ENCODE measurements at places on chromosomes 7 and 10.

DNA sequence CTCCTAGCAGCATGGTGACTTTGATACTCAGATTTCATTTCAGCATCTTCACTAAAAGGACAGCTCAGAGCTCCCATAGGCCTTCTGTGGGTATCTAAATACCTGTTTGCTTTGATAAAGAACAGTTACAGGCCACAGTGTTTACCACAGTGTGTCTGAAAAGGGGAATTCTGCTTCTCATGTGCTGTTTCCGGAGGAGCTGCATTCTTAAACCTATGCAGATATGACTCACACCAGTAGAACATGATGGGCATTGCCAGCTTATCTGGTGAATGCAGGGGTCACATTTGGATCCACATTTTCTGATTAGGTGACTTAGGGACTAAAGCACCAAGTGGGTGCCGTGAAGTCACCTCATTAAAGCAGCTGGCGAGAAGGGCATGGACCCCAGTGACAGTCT lies 52.6 kb downstream of the TRRAP start:
- peak; percentile 4 for DNase-seq

DNA sequence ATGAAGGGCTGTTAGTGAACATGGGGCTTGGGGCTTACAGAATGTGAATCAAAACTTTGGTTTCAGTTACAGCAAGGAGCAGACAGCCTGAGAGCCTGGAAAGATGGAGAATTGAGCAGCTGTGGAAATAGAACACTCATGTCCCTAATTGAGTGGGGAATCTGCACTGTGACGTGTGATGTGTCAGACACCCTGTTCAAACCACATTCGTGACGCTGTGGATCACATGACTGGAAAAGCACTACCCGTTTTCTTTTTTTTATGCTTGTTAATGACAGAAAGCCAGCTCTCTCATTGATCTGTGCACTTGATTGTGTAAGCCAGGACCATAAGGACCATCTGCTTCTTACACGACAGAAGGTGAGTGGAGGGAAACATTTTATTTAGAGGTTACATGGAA lies 15.1 kb upstream of the TBX20 start:
- DNase-seq = no peak

- DNase-seq = peak; percentile 56
Observed at GRCh38 chr10:72083790-72084459, 4.4 kb downstream of the SPOCK2 start.

- DNase-seq = no peak
Observed at GRCh38 chr7:3201306-3201705, 99.7 kb upstream of the SDK1 start.

GRCh38 chr7:12722636-12723605 lies 35.5 kb downstream of the ARL4A start:
- no peak for DNase-seq

DNA sequence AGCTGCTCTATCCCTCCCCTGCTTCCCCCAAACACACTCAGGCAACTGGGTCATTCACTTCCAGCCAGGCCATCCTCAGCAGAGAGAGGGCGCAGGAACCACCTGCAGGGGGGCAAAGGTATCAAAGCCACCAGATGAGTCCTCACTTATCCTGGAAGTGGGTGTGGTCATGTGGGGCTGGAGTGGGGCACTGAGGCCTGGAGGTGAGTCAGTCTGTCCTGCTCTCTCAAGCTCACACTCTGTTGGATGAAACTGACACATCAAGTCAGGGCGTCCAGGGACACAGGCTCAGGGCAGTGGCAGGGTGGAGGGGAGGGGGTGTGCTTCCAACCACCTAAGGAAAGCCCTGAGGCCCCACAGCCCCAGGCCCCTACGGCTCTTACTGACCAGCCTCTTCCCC lies 8.0 kb upstream of the ELFN1 start:
- DNase-seq = no peak

DNA sequence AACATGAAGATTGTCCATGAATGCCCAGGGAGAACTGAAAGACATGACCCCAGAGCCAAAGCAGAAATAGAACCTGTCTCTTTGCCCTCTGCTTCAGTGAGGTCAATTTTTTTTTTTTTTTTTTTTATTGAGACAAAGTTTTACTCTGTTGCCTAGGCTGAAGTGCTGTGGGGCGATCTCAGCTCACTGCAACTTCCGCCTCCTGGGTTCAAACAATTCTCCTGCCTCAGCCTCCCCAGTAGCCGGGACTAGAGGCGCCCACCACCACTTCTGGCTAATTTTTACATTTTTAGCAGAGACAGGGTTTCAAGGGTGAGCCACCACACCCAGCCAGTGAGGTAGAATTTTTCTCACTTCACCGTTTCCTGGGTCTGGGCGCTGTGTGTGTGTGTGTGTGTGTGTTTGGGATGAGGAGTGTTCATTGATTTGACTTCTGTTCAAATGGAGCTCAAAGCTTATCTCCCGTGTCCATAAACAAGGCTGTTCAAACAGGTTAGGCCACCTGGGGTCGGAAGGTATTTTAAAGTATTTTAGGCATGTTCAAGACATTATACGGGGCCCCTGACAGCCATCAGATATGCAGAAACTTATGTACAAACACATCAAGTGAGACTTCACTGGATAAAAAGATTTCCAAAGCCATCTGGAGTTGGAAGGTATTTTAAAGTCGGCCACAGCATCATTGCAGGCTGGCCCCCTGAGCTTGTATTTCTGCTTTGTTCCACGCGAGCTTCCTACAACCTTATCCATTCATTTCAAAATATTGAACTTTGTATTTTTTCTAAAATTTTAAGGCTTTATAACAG lies 93.8 kb downstream of the MAP3K8 start:
- no peak for DNase-seq

- DNase-seq = no peak
Observed at GRCh38 chr7:75905785-75906604, 9.0 kb upstream of the POR start.

DNA sequence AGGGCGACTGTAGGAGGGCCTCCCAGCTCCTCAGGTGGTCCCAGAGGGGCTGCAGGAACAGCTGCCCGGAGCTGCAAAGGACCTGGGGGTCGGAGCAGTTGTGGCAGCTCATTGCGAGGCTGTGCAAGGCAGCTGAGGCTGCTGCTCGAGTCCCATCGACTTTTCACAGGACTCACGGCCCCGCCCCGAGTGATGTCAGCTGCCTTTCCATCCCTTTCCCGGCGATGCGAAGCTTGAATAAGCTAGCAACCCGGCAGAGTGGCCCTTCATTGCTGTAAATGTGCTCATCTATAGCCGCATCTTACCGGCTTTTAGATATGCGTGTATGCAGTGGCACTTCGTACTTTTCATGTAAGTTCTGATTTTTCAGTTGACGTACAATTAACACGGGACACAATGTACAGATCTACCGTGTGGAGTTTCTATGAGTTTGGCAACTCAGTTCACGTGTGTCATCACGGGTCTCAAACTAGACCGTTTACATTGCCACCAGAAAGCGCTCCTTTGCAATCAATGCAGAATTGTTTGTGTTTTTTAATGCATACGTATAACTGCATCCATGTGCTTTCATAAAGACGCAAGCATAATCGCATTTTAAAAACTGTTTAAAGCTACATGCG lies at the start of gene CH25H:
Gene CH25H (minus strand): TSS at position 137 of the 620 bp plus-strand sequence. CDS start 25 bp downstream, at position 112.
- peak; percentile 35 for DNase-seq

DNA sequence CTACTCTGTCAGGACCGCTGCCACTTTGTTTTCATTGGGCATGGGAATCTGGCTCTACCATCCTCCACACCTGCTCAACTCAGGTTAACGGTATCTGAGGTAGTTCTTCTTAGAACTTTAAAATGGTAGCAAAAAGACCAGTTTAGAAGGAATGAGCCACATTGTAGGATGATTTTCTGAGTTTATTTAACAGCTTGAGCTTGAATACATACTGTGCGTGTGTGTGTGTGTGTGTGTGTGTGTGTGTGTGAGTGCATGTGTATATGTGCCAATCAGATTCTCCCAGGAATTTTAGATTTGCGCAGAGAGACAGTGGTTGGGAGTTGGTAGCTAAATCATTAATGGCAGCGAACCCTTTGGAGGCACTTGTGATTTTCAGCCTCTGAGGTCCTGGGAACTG lies 81.4 kb downstream of the SPAG6 start:
- DNase-seq = no peak

DNA sequence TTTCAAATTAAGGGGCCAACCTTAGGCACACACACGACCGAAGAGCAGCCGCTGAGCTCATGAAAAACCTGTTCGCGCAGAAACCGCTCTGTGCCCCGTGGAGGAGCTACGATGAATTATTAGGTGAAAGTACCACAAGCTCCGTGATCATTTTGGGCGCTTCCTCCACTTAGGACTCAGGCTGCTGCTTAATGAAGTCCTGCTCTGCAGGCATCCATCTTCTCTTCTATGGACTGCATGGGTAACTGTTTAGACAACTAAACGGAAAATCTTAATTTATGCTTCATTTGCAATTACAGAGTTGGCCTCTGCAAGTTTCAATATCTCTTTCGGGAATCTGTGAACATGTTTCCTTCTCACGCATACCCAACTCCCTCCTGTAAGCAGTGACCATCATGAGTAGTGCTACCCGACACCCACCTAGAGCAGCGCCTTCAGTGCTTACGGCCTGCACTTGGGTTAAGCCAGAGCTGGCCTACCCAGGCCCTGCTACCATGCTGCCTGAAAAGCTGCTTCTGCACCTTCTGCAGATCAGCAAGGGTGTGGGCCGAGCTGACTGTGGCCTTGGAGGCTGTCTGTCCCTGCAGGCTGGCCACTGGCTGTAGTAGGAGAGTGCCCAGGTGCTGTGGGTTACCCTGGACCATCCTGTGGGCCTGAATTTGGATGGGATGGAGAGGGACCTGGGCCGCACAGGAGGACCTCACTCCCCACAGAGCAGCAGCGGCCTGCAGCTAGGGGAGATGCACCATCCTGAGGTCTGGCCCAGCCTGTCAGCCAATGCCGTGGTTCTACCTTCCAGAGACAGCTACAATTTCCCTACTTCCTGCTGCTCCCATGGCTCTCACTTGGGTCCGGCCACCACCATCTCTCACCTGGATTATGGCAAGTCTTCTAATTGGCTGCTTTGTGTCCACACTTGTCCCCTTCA lies 36.0 kb downstream of the GNA12 start:
- no peak for DNase-seq

DNA sequence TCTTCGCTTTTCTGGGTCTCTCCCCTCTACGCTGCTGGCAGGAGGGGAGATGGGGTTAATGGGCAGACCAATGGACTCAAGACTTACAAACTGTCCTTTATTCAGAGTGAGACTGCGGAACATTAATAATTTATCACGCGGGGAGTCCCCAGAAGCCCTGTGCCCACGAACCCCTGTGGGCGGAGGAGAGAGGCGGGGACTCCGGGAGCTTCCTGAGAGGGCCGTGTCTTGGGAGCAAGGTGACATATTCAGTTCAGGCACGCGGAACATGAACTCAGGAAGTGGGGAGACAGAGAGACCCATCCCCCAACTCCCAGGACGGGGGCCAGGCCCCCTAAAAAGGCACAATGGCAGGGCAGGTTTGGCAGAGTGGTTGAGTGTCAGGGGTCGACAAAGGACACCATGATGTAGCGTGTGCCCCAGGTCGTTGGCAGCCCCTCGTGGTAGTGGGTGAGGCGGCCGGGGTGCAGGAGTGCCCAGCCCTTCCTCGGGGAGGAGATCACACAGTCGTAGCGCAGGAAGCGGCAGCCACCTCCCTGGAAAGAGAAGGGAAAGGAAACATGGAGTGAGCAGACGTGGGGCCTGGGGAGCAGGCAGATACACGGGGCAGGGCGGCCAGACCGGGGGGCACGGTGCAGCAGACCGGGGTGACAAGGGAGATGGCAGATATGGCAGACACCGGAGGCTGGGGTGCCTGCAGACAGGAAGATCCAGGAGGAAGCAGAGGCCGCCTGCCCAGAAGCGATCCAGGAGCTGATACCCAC lies 5.2 kb upstream of the MOGAT3 start:
- no peak for DNase-seq

- DNase-seq = no peak
Observed at GRCh38 chr10:26516540-26517101, 78.5 kb downstream of the APBB1IP start.

DNA sequence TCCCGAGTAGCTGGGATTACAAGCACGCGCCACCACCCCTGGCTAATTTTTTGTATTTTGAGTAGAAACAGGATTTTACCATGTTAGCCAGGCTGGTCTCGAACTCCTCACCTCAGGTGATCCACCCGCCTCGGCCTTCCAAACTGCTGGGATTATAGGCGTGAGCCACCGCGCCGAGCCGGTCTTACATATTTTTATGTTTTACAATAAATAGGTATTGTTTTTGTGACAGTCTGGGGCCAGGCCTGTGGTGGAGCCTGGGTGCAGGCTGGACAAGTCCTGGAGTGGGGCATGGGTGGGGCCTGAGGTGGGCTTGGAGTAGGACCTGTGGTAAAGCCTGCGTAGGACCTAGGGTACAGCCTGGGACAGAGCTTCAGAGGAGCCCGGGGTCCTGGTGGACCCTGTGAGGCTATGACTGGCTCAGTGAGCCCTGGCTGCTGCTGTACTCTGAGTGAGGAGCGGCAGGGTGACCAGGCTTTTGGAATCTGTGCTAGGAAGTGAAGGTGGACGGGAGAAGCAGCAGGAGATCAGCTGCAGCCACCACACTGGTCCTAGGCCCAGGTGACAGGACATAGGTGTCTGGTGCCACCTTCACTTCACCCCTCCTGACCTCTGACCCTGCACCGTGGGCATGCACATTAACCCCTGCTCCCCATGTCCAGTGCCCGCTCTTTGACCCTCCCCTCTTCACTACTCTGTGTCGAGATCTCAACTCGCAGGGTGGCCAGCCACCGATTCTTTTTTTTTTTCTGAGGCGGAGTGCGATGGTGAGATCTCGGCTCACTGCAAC lies 9.6 kb upstream of the ZMIZ2 start:
- no peak for DNase-seq

DNA sequence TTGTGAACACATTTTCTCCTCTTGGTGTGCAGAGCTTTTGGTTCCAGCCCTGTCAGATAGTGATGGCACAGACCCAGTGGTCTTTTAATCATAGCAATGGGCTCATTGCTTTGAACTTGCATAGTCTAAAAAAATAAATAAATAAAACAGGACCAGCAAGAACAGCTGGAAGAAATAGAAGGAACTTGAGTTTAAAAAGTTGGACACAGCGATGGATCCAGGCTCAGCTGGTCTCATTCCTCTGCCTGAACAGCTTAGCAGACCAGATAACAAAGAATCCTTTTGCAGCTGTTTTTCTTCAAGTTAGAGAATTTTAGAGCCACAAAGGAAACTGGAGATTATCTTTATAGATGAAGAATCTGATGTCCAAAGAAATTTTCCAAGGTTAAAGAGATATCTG lies 1005.6 kb downstream of the LRMDA start:
- DNase-seq = no peak

- DNase-seq = no peak
Observed at GRCh38 chr10:126425489-126426065, 37.3 kb upstream of the ADAM12 start.

- no peak for DNase-seq
Observed at GRCh38 chr10:119313644-119314043, 106.3 kb downstream of the GRK5 start.

- DNase-seq = no peak
Observed at GRCh38 chr7:35260246-35260645, 6.3 kb upstream of the TBX20 start.

DNA sequence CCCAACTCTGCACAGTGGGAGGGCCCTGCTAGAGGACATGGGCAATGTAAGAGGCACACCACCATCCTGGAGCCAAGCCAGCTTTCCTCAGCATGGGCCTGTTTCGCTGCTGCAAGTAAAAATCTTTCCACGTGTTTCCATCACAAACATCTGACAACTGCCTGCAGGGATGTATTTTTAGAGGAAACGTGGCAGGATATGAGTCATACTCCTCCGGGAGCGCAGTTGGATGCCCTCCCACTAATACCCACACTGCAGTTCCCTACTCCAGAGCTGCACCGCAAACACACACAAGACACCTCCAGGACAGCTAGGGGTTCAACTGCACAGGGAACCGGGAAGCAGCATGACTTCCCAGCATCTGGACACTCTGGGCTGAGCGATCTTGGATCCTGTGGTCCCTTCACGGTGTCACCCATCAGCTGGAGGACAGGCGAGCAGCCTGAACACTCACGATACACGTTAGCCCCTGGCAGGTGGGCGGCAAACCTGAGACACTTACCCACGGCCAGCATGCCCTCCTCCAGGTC lies 26.1 kb downstream of the PLAC9 start:
- no peak for DNase-seq

Measured in activated CD4-positive, alpha-beta T cell treated with anti-CD3 and anti-CD28 coated beads, Interleukin-2, amount 50 U/mL, for 4 hours (primary cell).